NCI-H774 (cell line): ENCODE measurements at places on chromosomes 16 and 17.

- DNase-seq: no peak
These were observed 262.6 kb downstream of the MAP2K6 start for GRCh38 chr17:69677130-69677529.

DNA sequence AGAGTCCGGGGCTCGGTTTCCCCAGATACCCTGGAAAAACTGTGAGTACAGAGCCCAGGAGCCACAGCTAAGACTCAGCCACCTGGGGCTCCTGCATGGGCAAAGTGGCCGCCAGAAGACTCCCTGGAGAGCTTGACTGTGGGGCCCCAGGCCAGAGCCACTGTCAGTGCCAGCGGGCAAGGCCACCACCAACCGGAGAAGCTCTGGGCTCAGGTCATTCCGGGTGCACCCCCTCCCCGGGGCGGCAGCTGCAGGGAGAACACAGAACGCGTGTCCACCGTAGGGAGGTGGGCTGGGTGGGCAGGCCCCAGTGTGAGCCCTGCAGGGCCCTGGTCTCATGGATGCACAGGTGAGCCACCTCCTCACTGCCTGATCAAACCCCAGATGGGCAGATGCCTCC, 22.3 kb upstream of the RBFOX3 start:
- no peak for DNase-seq

- DNase-seq: peak; percentile 38
These were observed 55.7 kb downstream of the SCNN1B start for GRCh38 chr16:23357761-23358290.

DNA sequence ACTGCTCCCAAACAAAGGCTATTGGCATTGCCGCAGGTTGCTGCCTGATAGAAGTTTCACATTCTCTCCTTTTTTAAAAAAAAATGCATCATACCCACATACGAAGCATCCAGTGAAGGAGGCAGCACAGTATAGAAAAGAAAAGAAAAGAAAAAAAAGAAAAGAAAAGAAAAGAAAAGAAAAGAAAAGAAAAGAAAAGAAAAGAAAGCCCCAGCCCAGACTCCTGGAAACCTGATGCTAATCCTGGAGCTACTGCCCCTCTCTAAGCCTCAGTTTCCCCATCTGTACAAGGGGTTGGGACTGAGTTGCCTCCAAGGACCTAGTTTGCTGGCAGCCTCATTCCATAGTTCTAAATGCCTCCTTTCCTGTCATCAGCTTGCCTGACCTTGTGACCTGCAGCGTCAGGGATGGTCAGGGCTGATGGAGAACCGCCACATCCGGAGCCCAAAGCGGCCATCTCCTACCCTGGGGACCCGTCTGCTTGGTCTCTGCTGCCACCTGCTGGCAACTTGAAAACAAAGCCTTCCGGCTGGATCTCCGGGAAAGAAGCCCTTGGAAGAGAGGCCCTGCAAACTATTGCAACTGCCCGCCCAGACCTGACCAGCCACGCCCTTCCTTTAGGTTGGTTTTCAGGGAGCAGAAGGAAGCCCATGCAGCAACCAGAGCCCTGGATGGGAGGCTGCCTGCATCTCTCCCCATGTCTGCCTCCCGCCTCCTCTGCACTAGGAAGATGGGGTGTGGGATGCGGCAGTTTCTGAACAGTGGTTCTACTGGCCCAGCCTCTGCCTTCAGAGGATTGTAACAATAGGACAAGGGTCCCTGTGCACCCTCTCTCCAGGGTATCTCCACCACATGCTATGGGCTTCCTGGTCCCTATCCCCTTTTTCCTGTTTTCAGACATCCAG, 13.0 kb downstream of the AIPL1 start:
- DNase-seq: peak; percentile 30
